ENCODE measurements at places on chromosomes 7 and 10.
A peak's percentile ranks its signal among the peaks of the same experiment; 100 is the strongest.

GRCh38 chr10:74634995-74635536 is 191.3 kb upstream of the KAT6B start:
- no peak for DNase-seq

GRCh38 chr10:5854131-5854475 is 35.6 kb downstream of the ANKRD16 start:
- DNase-seq = no peak

GRCh38 chr10:102152545-102152890 is 329 bp downstream of the NOLC1 start:
- no peak for DNase-seq

GRCh38 chr7:135167365-135167917 is 3.1 kb downstream of the CYREN start:
- peak; percentile 9 for DNase-seq

DNA sequence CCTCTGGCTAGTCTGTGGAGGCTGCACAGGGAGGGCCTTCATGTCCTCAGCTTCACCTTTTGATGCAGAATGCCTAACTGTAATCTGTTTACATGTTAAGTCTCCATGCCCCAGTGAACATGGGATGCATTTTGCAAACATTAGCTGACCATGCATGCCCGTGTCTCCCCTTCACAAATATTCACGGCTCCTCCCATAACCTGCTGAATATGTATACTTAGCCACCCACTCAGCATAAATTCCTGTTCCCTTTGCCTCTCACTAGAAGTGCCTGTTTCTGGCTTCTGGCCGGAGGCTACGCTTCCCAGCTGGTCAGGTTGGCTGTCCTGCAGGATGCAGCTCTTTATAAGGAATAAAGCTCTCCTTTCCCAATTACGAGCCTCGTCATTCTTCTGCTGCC is 552.7 kb downstream of the DNAJB6 start:
- no peak for DNase-seq

Measured in memory B cell (primary cell).